GF-D8 (cell line): ENCODE measurements at places on chromosomes 2 and 18.
A peak's percentile ranks its signal among the peaks of the same experiment; 100 is the strongest.

DNA sequence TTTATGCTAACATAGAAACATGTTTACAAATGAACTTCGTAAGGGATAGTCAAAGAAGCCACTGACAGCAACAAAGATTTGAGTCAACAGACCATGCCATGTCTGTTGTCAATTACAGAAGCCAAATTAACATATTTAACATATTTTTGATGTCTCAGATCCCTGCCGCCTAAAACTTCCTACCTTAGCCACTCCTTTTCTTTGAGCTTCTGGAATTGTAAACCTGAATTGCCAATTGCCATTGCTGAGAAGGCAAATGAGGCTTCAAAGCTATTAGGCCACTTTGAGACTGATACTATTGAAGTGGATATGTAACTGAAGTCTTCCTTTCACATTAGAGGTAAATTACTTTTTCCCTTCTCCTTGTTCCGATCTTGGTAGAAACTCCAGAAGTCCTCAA lies 66.0 kb upstream of the DSEL start:
- DNase-seq = no peak

GRCh38 chr18:79819968-79820351 lies 22.2 kb downstream of the KCNG2 start:
- peak; percentile 81 for DNase-seq

DNA sequence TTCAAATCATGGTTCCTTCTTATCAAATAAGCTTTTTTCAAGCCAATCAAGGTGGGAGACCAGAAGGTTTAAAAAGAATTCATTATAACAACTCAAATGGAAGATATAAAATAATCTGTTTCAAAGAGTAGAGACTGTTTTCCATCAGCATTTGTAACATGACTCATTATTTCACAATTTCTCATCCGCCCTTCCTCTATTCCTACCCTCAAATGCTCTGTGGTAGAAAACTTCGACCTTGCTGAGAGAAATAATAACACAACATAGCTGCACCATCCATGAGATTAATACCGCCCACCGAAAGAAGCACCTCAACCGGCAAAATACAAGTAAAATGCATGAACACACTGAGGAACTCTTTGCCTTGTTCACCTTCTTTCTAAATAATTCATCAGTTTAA lies 2039.2 kb upstream of the CELF4 start:
- no peak for DNase-seq

DNA sequence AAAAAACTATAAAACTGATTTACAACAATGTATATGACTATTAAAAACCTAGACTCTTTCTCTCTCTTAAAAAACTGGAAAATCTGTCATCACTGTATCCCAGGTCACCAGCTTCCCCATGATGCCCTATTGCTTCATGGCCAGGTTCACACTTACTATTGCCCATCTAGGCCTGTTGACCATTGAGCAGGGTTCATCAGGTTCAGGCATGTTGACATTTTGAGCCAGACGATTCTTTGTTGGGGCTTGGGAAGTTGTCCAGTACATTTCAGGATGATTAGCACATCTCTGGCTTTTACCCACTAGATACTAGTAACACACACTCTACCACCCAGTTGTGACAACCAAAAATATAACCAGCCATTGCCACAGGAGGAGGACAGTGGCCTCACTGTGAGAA lies 26.9 kb upstream of the RAB27B start:
- no peak for DNase-seq

DNA sequence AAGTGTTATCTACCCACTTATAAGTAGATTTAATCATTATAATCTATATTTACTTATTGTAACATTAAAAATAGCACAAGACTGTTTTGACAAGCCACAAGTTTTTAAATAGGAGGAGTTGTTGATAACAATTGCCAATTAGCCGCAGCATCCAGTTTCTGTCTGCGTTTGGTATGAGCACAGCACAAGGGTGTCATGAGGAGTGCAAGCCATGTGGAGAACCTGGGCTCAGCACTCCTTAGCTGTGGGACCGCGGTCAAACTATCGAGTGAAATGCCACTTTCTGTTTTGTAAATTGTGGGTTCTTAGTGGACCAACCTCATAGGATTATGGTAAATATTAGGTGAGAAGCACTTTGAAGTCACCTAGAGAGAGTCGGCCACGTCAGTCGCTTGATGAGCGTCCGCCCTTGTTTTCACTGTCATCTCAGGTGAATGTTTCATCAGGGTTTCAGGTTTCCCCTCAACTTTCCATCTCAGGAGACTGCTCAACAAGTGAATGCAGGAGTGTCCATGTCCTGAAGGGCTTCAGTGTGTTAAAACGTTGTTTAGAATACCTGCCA lies 294.5 kb downstream of the ZNF407 start:
- no peak for DNase-seq

GRCh38 chr18:4352746-4353551 lies 102.2 kb downstream of the DLGAP1 start:
- DNase-seq = no peak

GRCh38 chr18:62844850-62845643 lies 129.7 kb downstream of the PHLPP1 start:
- no peak for DNase-seq

DNA sequence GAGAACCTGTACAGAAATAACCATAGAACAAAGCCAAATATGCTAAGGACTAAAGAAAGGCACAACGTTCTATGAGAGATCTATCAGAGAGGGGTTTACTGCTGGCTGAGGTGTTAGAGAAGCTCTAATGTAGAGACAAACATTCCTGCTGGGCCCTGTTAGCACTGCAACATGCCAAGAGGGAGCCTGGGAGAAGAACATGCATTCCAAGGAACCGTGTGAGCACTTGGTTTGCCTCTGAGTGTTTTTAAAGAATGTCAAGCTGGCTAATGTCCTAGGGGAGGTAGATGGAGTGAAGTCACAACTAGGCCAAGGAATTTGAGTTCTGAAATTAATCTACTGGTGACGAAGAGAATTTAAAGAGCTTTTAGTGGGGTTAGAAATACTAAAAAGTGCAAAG lies 384.3 kb upstream of the LYPD1 start:
- DNase-seq = no peak

GRCh38 chr2:111668274-111668616 lies 215.7 kb downstream of the ANAPC1 start:
- no peak for DNase-seq

GRCh38 chr2:74267068-74267467 lies 68.7 kb downstream of the MTHFD2 start:
- DNase-seq = no peak

- no peak for DNase-seq
Observed at GRCh38 chr2:238518172-238518820, 91.6 kb downstream of the ASB1 start.

GRCh38 chr2:63780518-63781155 lies 61.1 kb upstream of the UGP2 start:
- no peak for DNase-seq

- no peak for DNase-seq
Observed at GRCh38 chr18:68666381-68666780, 48.5 kb downstream of the TMX3 start.

- no peak for DNase-seq
Observed at GRCh38 chr2:25426326-25426725, 84.6 kb upstream of the DNMT3A start.

GRCh38 chr18:56789004-56789888 lies 138.1 kb downstream of the WDR7 start:
- DNase-seq = no peak

DNA sequence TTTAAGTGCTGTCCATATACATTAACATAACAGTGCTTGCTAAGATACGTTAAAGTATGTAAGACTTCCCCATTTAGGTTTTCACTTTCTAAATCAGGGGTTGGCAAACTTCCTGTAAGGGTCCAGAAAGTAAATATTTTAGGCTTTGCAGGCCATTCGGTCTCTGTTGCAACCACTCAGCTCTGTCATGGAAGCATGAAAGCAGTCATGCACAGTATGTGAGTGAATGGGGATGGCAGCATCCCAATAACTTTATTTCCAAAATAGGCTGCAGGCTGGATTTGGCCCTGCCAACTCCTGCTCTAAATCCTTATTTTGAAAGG lies 128.7 kb downstream of the PLA2R1 start:
- DNase-seq = peak; percentile 70

- no peak for DNase-seq
Observed at GRCh38 chr2:65658881-65659280, 226.5 kb upstream of the SPRED2 start.

DNA sequence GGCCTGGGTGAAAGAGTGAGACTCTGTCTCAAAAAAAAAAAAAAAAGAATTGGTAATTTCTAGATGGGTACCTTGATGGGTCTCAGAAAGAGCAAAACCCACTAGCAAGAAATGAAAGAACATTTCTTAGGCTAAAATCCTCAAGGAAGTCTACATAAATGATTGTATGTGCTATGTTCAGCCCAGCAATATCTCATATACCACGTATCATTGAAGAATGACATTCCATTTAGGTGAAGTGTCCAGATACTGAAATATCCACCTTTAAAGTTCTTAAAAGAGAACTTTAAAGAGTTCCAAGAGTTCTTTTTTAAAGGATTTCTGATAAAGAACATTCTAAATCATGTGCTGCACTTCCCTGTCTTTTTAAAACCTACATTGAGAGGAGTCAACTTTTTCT lies 19.2 kb downstream of the NRP2 start:
- DNase-seq = no peak

GRCh38 chr18:22556222-22557167 lies 138.8 kb upstream of the CTAGE1 start:
- no peak for DNase-seq

GRCh38 chr2:217909156-217909820 lies 93.5 kb downstream of the TNS1 start:
- no peak for DNase-seq

DNA sequence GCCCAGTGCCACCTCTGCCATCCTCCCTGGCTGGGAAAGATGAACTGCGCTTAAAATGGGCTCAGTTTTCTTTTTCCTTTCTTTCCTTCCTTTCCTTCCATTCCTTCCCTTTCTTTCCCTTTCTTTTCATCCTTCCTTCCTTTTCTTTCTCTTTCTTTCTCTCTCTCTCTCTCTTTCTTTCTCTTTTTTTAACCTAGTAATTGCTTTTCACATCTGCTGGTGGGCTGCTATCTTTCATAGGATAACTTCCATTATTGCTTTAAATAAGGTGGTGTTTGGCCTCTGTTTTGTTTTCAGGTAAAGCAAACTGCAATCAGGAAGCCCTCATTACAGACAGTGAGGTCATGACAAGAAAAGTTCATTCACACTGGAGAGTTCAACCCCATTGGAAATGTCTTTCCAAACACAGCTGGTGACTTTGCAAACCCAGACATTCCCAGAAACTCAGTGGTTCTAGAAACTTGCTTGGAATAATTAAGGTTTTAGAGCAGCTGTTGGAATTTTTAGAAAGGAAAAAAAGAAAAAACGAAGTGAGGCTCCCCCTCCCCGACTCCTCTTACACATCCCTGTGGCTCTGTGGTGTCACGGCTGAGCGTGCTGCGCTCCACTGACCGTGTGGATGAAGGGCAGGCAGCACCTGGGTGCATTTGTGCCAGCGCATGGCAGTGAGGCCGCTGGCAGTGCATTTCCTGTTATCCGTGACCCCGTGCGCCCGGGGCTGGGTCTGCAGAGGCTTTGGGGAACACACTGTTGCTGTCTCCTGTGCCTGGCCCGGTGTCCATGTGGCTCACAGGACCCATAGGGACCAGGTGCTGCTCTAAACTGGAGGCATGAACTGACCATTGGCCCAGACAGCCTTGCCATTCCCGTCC lies 76.9 kb downstream of the MBP start:
- peak; percentile 64 for DNase-seq

DNA sequence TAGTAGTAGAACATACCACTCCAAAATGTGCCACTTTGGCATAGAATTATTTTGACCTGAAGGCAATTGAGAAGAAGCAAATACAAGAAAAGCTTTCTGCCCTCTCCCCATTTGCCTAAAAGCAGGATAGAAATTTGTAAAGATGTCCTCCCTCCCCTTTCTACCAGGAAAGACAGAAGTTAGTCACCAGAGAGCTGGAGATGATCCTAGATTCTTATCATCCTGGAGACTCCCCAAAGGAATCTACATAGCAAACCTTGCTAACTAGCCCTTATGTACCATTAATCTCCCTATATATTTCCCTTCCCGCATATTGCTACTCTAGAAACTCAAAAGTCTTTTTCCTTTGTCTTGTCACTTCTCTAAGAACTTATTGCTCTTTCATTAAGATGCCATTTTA lies 12.6 kb upstream of the TMEM37 start:
- no peak for DNase-seq
